ENCODE measurements at places on chromosomes 1 and 21. TPM values are rescaled to one million over a fixed set of nuclear protein-coding genes. Genes with fewer than 3 reads are reported as not detected.

Gene IFI44L
- total RNA-seq = 25.7 TPM

Gene GBP6
- 0.73 TPM for total RNA-seq

Gene NCAM2
- 62.0 TPM for total RNA-seq

Gene RGS16
- 6.6 TPM for total RNA-seq

Gene C8A
- not detected for total RNA-seq

Gene TMEM61
- 1.2 TPM for total RNA-seq

Gene SPRR1B
- not detected for total RNA-seq

Gene IFNGR2
- 34.2 TPM for total RNA-seq

Gene HTR6
- total RNA-seq = 0.09 TPM

Gene AKR7A3
- total RNA-seq = 2.1 TPM

Gene SLC30A2
- not detected for total RNA-seq

Gene DEPDC1
- total RNA-seq = 7.3 TPM

Gene FALEC
- 2.2 TPM for total RNA-seq

Gene CDCA8
- total RNA-seq = 3.6 TPM

Gene PRPF38B
- total RNA-seq = 25.0 TPM

Gene ATP1A4
- 0.64 TPM for total RNA-seq

Gene PLA2G4A
- 3.3 TPM for total RNA-seq

Gene S100B
- 22.5 TPM for total RNA-seq

Gene SLC44A3
- 3.0 TPM for total RNA-seq

Gene CD2
- not detected for total RNA-seq

Gene KRTAP13-3
- total RNA-seq = not detected

Gene IL22RA1
- total RNA-seq = not detected

Gene OR2L5
- 2.7 TPM for total RNA-seq

Gene C21orf91
- 16.9 TPM for total RNA-seq

Gene GCLM
- 6.4 TPM for total RNA-seq

Gene INSRR
- total RNA-seq = 0.36 TPM

Gene DPT
- 0.27 TPM for total RNA-seq

All from cerebellum (tissue), 4 donors.